HFFc6 (cell line): ENCODE measurements at places on chromosomes 7 and 10.

GRCh38 chr10:28054228-28054860, 55.5 kb upstream of the ODAD2 start:
- DNase-seq = peak; percentile 99

- peak; percentile 63 for DNase-seq
Observed at GRCh38 chr7:23277359-23277989, 21.7 kb upstream of the MALSU1 start.

- peak; percentile 19 for DNase-seq
Observed at GRCh38 chr7:151631570-151631952, 111.9 kb upstream of the RHEB start.

- DNase-seq = no peak
Observed at GRCh38 chr7:51249991-51250390, 66.6 kb downstream of the COBL start.

GRCh38 chr10:28463141-28463540, 69.8 kb upstream of the WAC start:
- DNase-seq = no peak

GRCh38 chr10:13239923-13240322, 5.7 kb upstream of the UCMA start:
- no peak for DNase-seq

DNA sequence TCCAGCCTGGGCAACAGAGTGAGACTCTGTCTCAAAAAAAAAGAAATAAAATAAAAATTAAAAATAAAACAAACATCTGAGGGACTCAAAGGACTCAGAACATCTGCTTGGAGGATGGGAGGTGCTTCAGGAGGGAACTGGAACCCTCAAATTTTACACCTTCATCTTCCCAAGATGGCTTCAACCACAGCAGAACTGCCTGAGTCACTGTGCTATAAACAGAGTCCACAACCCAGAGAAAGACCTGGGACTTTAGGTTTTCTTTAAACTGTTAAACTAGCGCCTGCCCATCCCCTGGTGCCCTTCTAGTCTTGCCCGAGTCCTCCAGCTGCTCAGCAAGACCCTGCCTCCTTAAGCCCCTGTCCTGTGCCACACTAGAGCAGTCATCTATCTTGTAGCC, 40.8 kb downstream of the RGS10 start:
- no peak for DNase-seq

DNA sequence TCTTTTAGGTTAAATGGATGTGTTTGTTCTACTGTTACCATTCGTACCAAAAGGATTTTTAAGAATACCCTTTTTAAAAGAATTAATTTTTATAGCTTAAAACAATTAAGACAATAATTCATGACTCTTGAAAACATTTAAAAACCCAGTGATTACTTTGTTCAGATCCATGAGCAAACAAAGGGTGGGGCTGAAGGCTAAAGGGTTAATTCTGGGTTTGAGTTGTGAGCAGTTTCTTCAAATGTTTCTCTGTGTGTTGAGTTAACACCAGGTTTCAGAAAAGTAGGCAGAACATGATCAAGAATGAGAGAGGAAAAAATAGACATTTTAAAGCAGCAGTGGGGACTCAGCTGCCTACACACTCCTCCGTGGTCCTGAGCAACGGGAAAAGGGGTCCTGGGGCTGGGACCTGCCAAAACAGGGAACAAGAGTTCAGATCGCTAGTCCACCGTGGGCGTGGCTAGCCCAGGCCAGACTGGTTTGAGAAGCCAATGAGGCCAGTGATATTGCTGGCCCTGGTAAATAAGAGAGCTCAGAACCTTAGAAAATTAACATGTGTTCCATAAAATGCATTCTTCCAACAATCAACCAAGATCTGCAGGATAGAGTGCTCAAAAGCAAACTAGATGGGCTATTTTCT, 14.9 kb upstream of the EZH2 start:
- no peak for DNase-seq

GRCh38 chr10:100569687-100570481, 34.1 kb downstream of the HIF1AN start:
- no peak for DNase-seq

DNA sequence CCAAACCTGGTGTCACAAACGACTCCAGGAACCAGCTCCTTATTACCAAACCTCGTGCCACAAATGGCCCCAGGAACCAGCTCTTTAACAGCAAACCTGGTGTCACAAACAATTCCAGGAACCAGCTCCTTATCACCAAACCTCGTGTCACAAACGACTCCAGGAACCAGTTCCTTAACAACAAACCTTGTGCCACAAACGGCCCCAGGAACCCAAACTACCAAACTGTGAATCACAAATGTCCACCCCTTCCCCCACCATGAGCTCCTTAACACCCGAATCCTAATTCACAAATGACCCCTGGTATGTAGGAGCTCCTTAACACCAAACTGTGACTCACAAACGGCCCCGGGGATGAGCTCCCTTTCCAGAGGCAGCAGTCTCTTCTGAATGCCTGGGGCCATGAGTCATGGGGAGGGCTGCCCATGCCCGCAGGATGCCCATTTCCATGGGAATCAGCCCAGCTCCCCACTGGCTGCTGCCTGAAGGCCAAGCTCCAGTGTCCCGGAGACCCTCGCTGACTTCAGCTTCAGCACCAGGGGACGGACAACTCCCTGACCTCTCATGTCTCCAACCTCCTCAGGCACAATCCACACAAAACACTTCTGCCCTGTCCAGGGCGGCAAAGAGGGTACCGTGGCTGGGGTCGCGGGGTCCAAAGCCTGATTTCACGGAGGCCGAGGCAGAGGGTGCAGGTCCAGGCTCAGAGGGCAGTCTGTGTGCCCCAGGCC, 213.1 kb downstream of the ELFN1 start:
- peak; percentile 92 for DNase-seq

GRCh38 chr7:4158441-4159153, 523.5 kb upstream of the FOXK1 start:
- no peak for DNase-seq

GRCh38 chr10:76548716-76549115, 1088.9 kb downstream of the KCNMA1 start:
- no peak for DNase-seq

GRCh38 chr7:86243171-86243570, 400.5 kb upstream of the GRM3 start:
- no peak for DNase-seq

DNA sequence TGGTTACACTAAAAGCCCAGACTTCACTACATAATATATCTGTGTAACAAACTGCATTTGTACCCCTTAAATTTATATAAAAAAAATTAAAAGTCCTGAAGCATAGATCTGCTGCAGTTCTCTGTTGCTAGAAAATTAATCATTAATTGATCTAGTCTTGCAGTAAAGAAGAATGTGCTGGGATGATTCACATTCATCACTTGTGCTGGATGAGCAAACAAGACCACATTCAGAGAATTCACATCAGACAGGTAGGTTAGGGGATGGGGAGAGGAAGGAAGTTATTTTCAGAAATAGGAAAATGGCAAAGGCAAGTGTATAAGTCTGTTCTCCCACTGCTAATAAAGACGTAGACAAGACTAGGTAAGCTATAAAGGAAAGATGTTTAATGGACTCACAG, 1019.0 kb downstream of the KCNMA1 start:
- no peak for DNase-seq

DNA sequence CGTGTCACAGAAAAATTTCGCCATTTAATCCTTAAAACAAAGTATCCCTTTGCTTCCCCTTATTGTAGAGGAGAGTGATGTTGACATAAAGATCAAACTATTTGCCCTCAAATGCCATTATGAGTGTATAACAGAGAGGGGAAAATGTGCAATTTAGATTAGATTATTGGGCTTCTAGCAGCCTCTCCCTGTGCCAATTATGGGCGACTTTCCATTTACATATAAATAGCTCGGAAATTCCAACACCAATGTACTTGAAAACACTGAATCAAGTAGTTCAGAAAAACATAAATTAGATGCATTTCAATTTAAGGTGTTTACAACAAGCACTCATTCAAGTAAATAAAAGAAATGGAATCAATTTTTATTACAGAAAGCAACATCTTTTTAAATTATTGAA, 64.6 kb upstream of the LRRN3 start:
- DNase-seq = no peak

DNA sequence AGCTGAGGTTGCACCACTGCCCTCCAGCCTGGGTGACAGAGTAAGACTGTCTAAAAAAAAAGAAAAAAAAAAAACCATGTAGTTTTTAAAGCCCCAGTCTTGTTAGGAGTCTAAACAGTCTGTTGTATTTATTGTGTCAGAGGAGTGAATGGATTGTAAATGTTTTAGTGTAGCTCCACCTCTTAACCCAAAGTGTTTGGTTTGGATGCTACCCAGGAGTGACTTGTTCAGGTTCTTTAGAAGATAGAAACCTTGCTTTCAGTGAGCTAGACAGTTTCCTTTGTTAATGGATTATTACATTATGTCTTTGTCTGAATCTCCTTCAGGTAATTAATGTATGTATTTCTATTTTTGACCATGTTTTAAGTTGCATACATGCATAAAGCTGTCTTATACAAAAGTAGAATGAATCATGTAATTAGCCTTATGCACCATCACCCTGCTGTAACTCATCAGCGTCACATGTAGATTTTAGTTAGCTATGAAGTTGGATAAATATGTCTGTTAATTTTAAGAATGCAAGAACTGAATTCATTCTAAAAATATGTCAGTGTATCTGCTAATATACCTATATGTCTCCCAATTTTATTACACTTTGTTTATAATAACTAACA, 97.7 kb downstream of the TAF3 start:
- DNase-seq = peak; percentile 27

DNA sequence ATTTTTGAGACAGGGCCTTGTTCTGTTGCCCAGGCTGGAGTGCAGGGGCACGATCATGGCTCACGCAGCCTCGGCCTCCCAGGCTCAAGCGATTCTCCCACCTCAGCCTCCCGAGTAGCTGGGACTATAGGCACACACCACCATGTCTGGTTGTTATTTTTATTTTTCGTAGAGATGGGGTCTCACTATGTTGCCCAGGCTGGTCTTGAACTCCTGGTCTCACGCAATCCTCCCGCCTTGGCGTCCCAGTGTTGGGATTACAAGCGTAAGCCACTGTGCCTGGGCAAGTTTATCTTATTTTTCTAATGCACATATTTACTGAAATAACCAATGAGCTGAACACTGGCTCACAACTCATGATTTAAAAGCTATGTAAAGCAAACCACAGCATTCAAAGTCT, 61.9 kb downstream of the FAM171A1 start:
- DNase-seq = no peak

DNA sequence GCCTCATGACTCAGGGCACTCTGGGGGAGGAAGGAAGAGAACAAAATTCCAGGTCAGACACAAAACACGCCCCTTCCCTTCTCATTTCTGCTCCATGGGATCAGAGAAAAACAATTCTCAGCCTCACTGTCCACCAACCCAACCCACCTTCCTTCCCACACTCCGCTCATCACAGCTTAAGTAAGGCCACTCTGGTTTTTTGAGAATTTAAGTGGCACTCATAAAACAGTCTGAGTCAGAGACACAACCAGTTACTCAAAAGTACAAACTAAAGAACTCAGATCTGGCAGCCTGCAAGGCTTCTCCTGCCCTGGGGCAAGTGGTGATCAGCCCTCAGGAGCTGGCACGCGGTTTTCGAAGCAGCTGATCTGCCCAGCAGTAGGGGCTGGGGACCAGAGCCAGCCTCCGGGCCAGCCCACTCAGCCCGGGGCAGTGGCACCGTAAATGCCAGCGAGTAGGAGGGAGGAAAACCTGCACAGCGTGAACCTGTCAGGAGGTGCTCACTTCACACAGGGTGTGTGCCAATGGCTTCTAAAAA, 39.1 kb upstream of the ABLIM1 start:
- peak; percentile 94 for DNase-seq

- no peak for DNase-seq
Observed at GRCh38 chr10:77371848-77372799, 265.5 kb downstream of the KCNMA1 start.

GRCh38 chr7:155885167-155886155, 73.2 kb upstream of the SHH start:
- DNase-seq = no peak

DNA sequence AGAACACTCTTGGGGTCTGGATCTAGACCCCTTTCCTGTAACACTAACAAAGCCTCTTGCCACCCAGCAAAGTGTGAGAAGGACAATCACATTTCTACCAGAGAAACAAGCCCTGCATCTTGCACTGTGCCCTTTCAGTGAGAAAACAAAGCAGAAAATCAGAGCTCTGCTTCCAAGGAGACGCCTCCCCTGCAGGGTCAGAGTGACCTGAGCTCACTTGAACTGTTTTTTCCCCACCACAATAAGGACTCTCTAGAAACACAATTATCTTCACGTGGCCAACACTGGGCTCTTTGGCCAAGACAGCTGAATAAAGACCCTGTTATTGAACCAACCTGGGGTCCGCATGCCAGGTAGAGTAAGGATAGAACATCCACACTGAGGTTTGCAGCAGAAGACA, 30.1 kb upstream of the PRLHR start:
- no peak for DNase-seq

GRCh38 chr10:71880425-71881306, 29.6 kb upstream of the PSAP start:
- no peak for DNase-seq

- no peak for DNase-seq
Observed at GRCh38 chr7:143882604-143883078, 19.3 kb downstream of the TCAF1 start.

GRCh38 chr10:109866995-109867635, 56.2 kb downstream of the XPNPEP1 start:
- no peak for DNase-seq

GRCh38 chr7:39949971-39950472, at the start of gene CDK13:
Gene CDK13 (plus strand): TSS chr7:39950256. CDS start chr7:39950642, 386 bp downstream.
- DNase-seq = peak; percentile 69

GRCh38 chr10:986881-987619, 1.2 kb upstream of the GTPBP4 start:
- DNase-seq = peak; percentile 80

- DNase-seq = no peak
Observed at GRCh38 chr7:76048668-76048988, 722 bp downstream of the MDH2 start.

- no peak for DNase-seq
Observed at GRCh38 chr10:8344756-8345155, 290.3 kb downstream of the GATA3 start.

- no peak for DNase-seq
Observed at GRCh38 chr10:30169342-30169741, 110.0 kb upstream of the JCAD start.
